ENCODE measurements at places on chromosomes 11 and 22.

DNA sequence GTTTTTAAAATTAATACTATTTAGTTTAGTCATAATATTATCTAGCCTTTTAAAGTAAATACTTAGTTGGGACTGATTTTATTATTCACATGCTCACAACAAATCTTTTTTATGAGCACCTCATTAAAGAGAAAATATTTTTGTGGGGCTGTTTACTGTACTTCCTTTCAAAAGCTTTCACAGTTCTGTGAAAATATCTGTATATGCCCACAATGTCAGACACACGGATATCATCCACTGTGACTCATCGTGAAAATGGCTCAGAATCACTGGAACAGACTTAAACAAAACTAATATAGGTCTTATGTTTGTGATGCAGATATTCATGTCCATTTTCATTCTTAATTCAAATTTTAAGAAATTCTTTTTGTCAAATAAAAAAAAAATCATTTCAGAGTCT is 305.2 kb downstream of the RAB38 start:
- no peak for DNase-seq

DNA sequence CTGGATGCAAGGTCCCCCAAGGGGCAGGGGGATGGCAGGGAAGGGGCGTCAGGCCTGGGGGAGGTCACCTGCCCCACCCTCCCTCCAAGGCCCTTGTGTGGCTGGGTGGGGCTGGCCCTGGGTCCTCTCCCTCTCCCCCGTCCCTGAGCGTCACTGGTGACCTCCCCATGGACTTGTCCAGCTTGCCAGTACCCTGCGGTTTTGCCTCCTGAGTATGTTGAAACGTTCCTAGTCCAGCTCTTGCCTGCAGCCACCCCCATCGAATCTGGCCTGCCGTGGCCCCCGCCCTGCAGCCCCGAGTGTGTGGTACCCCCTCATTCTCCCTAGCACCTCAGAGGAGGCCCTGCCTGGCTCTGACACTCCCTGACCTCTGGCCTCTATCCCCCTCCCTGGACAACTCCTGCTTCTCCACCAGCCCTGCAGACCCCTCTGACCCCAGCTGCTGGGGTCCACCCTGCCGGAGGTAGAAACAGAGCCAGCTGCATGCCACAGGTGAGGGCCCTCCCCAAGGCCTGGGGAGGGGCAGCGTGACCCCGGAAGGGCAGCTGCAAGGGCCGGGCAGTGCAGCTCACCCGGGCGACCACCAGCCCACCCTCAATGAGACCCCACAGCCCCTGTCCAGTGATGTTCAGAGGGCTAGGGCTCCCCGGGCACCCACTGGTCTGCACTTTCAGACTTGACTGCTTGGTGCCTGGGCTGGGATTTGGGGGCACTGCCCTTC is 4.1 kb upstream of the MUC6 start:
- no peak for DNase-seq

DNA sequence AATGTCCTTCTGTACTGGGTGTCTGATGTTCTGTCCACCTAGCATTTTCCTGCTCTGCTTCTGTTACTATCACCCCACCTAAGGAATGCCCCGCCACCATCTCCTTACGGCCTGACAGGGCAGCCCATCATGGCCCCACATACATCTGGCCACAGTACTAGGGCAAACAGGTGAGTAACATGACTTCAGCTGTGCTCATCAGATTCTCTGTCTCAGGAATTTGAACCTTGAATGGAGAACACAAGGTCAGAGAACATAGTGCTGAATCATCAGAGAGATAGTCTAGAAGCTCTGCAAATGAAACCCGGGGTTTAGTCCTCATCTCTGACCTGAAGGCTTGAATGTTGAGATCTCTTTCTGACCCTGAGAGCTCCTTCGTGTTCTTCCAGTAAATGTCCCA is 32.4 kb downstream of the ZC3H12C start:
- no peak for DNase-seq

DNA sequence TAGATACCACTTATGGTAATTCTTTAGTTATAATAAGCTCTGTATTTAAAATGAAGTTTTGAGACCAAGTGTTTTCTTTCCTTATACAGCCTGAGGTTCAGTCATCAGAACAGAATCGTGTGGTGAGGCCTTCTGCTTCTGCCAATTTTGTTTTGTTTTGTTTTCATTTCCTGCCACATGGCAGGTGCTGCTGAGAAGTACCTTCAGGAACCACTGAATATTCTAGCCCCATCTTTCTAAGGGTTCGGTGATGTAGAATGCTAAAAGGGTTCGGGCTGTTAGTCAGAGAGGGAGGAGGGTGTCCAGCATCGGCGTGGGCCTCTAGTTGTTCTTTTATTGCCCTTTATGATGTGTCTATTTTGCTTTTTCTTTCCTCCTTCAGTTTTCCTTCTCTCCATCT is 25.8 kb downstream of the TNRC6B start:
- DNase-seq: no peak

DNA sequence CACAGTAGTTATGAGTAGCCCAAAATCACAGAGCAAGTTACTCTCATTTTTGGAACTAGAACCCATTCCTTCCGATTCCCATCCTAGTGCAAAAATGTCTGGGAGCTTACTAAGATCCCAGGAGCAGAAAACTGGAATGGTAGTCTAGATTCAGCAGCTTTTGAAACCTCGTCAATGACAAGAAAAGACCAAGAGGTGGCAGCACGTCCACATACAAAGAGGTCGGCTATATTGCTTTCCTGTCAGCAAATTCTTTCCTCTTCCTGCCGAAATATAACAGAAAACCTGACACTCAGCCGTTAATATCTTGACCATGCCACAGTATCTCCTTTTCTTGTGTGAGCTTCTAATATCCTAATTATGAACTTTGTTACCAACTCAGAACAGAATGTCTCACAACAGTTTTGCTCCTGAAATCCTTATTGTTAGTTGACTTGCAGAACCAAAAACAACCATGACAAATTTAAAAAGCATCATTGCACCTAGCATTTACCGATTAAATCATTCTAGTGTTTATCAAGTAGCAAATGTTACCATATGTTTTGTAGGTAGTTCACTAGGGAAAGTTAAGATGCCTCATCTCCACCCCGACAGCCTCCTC is 92.8 kb upstream of the OR9G4 start:
- DNase-seq: no peak

GRCh38 chr22:18985780-18986179 is 49.7 kb upstream of the PRODH start:
- no peak for DNase-seq

DNA sequence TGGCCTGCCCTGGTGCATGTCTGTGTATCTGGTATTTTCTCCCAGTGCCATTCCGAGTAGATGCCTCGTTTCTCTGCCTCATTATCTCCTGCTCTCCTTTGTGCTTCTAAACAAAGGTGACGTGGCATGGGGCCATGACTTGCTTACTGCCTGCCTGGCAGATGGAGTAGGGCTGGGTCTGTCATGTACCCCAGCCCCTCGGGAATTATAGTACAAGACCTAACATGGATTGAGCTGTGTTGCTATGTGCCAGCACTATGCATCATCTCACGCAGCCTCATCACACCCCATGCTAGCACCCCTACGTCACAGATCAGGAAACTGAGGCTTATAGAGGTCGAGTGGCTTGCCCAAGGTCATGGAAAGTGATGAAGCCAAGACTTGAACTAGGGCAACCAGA is 88.1 kb downstream of the GALNT18 start:
- no peak for DNase-seq

DNA sequence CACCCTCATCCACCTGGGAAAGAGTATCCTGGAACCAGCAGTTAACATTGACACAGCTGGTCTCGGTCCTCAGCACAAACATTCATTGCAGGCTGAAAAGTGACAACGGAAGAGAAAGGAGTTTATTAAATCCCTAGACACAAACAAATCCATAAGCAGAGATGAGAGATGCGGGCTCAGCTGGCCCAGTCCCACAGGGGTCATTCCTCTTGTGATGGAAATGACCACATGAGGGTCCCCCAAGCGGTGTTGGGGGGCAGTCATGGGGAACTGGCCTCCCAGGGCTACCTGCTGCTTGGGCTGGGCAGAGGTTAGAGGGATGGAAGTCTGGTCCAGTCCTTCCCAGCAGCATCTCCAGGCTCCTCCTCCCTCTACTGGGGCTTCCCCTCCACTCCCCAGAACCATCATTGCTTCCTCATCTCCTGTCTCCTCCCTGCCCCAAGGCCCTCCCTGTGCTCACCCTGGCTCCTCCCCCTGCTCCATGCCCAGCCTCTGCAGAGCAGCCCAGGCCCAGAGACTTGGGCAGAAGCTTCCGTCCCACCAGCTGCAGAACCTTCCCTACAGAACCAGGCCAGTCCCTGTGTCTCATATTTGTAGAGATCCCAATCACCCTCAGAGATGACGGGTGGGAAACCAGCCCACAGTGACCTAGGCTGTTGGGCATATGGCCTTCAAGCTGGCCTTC is 5.4 kb upstream of the IGLL5 start:
- DNase-seq: no peak

GRCh38 chr11:68189082-68189481 is 24.0 kb downstream of the KMT5B start:
- no peak for DNase-seq

DNA sequence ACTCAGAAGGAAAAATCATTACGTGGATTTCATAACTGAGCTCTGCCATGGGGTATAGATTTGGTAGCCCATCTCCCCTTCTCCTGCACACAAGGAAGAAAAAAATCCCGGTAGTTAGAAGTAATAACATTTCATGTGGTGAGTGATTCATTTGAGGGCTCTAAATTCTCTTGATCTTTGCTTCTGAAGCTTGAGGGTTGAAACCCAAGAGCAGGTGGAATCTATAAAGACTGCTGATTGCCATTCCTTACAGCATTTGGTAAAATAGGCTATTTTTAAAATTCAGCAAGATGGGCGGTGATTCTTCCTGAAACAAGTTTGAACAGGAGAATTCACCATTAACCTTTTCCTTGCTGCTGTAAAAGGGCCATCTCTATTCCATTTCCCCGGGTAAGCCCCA is 266.1 kb downstream of the CADM1 start:
- no peak for DNase-seq

GRCh38 chr22:46739094-46739870 is 1.2 kb upstream of the CERK start:
- DNase-seq: no peak

DNA sequence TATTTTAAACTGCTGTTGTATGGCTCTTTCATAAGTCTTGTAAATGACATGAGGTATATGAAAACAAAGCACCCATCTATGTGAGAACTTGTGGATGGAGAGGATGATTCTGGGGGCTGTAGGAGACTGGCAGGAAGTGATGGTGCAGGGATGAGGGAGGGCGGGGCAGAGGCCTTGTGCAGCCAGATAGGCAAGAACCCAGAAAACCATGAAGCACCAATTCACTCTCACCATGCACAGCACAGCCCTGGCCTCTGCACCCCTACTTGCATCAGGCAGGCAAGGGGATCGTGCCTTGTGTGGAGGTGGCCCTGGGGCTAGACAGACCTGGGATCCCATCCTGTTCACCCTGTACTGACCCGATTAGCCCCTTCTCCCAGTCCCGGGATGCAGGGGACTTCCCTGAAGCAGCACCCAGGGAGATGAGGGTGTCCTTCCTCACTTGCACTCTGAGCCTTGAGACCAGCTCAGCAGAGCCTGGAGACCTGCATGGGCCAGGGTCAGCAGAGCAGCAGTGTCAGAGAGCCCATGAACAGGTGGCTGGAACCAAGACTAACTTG is 85.5 kb downstream of the MORC2 start:
- no peak for DNase-seq

DNA sequence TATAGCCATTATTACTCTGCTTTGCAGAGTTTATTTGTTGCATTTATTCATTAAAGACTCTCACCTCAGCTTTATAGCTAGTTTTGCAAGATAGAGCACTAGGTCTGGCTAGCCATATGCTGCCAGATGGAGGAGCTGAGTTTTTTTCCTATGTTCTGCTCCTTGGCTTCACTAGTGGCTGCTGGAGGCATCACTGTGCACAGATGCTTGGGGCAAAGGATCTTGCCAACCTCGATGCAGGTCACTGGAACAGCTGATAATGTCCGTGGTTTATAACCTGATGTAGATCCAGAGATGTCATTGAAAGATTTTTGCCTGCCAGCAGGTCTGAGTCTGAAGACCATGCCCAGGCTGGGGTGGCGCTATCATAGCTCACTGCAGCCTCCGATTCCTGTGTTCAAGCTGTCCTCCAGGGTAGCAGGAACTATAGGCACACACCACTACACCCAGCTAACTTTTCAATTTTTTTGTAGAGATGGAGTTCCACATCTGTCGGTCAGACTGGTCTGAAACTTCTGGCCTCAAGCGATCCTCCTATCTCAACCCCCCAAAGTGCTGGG is 63.2 kb downstream of the PACS1 start:
- no peak for DNase-seq

DNA sequence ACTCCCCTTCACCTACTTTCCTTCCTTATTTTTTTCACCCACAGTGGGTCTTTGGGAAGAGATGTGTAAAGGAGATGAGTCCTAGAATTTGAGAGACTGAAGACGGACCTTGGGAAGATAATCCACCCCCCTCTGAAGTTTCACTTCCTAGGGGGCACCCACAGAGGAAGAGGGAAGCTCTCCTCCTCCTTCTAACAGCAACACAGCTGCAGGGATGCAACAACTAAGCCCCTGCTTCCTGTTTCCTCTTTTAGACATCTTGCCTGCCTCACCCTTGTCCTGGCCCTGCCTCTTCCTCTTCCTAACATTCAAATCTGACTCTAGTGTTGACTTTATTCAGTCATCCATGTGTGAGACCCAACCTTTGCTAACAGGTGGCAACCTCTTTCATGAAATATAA is 424.6 kb downstream of the BUD13 start:
- no peak for DNase-seq

DNA sequence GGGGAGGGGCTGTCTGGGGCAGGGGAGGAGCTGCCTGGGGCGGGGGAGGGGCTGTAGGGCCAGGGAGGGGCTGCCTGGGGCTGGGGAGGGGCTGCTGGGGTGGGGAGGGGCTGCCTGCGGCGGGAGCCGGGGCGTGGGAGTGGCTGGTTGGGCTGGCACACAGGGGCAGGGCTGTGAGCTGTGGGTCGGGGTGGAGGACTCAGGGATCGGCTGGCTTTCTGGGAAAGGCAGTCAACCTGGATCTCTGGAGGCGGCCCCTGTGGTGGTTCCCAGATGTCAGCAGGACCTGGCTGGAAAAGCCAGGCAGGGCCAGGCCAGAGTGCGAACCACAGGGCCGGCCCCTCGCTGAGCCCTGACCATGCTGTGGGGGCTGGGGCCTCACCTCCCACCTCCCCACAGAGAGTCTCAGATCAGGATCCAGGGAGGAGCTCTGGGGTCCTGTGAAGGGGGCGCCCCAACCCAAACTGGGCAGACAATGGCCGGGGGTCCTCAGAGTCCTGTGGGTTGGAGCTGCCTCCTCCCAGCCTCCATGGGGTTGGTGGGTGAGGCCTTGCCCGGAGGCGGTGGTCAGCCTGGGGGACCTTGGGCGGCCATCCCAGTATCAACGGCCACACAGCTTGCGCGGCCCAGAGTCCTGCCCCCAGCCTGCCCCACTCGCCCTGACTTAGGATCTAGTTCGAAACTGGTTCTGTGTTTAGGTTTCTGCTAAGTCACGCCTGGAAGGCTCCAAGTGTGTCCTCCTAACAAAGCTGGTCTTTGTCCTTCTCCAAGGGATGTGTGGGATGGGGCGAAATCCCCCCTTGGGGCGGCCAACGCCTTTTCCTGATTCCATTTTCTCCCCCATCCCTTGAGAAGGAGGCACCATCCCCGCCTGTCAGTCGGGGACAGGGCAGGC is 1.9 kb downstream of the MUC5B start:
- no peak for DNase-seq

Measured in ascending aorta (tissue), 2 donors.